ENCODE measurements at places on chromosomes 1 and 21. TPM values are rescaled to one million over a fixed set of nuclear protein-coding genes. Genes with fewer than 3 reads are reported as not detected.

The UQCRH gene
- 626 TPM for total RNA-seq

The LRRC38 gene
- 0.50 TPM for total RNA-seq

The GJB4 gene
- total RNA-seq, result not detected

The CLK2 gene
- total RNA-seq, result 32.0 TPM

The RO60 gene
- 121 TPM for total RNA-seq

The DMBX1 gene
- not detected for total RNA-seq

The GRHL3 gene
- total RNA-seq, result not detected

The SPRR1B gene
- not detected for total RNA-seq

The CYP4X1 gene
- total RNA-seq, result not detected

The CYP4A11 gene
- not detected for total RNA-seq

The IGSF21 gene
- total RNA-seq, result not detected

The CDC42 gene
- total RNA-seq, result 340 TPM

The ALX3 gene
- not detected for total RNA-seq

The TRIM17 gene
- total RNA-seq, result 0.33 TPM

The CFAP107 gene
- 0.12 TPM for total RNA-seq

The AMY1B gene
- not detected for total RNA-seq

The ATXN7L2 gene
- 2.1 TPM for total RNA-seq

The PIGR gene
- total RNA-seq, result not detected

The STMN1 gene
- total RNA-seq, result 72.4 TPM

The HSPA6 gene
- 4.6 TPM for total RNA-seq

The PDE9A gene
- 1.9 TPM for total RNA-seq

The TAL1 gene
- total RNA-seq, result not detected

The JAM2 gene
- total RNA-seq, result 1.00 TPM

The MMP23B gene
- total RNA-seq, result 4.7 TPM

The VPS13D gene
- 38.4 TPM for total RNA-seq

The TMEM201 gene
- 6.2 TPM for total RNA-seq

The PDZK1IP1 gene
- not detected for total RNA-seq

The SLC2A1 gene
- 76.0 TPM for total RNA-seq

The LORICRIN gene
- not detected for total RNA-seq

The SLC2A5 gene
- 2.3 TPM for total RNA-seq

The HHIPL2 gene
- total RNA-seq, result 0.25 TPM

The FAF1 gene
- total RNA-seq, result 54.6 TPM

The NFASC gene
- 53.6 TPM for total RNA-seq

The BCAS2 gene
- total RNA-seq, result 61.5 TPM

The SLC35F3 gene
- 0.12 TPM for total RNA-seq

The HES2 gene
- total RNA-seq, result under 0.01 TPM

The AUNIP gene
- 5.6 TPM for total RNA-seq

The KRTAP7-1 gene
- not detected for total RNA-seq

The TACSTD2 gene
- total RNA-seq, result 0.11 TPM

The ATP1A2 gene
- total RNA-seq, result not detected

The HSD3B1 gene
- not detected for total RNA-seq

The NPR1 gene
- total RNA-seq, result 4.1 TPM

The SPATA17 gene
- total RNA-seq, result 0.50 TPM

The TMEM269 gene
- total RNA-seq, result 0.12 TPM

The XPR1 gene
- total RNA-seq, result 17.8 TPM

The PROX1 gene
- total RNA-seq, result under 0.01 TPM

The CLCNKB gene
- total RNA-seq, result 0.12 TPM

The PCBP3 gene
- total RNA-seq, result 4.2 TPM

The SPOCD1 gene
- 71.4 TPM for total RNA-seq

The HES3 gene
- not detected for total RNA-seq

The MX1 gene
- total RNA-seq, result 19.6 TPM

The OPTC gene
- total RNA-seq, result not detected

The TMCC2 gene
- total RNA-seq, result 3.2 TPM

The THEM5 gene
- total RNA-seq, result not detected

The ARHGEF16 gene
- not detected for total RNA-seq

The LCE6A gene
- total RNA-seq, result not detected

The TMEM54 gene
- 53.0 TPM for total RNA-seq

The CCDC27 gene
- not detected for total RNA-seq

The FOXD2 gene
- total RNA-seq, result 0.22 TPM

Data from uterine smooth muscle cell (primary cell).